ENCODE measurements at places on chromosomes 11 and 22. TPM values are rescaled to one million over a fixed set of nuclear protein-coding genes. Genes with fewer than 3 reads are reported as not detected.

Gene TSPAN32
- not detected for total RNA-seq

GRCh38 chr22:46390652-46391301, 55.3 kb downstream of the TRMU start:
- peak overlapping the region; percentile 72 for H3K27ac ChIP-seq
- no peaks in the 10 kb centered on the region for H3K36me3 ChIP-seq
- no peaks in the 10 kb centered on the region for H3K4me1 ChIP-seq
- no peak overlapping the region for H3K4me3 ChIP-seq
- no peaks in the 10 kb centered on the region for H3K27me3 ChIP-seq
- DNase-seq, result no peak

DNA sequence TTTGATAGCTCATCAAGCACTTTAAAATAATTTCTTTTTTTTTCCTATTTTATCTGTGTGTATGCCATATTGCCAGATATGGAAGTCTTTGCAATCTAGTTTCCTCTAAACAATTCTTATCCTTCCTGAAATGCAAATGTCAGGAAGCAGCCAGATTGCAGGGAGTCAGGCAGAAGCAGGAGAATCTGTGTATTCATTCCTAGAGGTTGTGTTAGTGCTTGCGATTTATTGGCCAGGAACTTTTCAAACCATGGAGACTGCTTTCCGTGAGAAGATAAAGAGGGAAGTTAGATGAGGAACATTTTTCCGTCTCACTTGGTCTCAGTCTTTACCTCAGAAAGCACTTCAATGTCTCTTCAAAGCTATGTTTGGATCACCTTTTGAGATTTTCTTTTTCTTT, 91.9 kb downstream of the GRAMD1B start:
- no peak overlapping the region for H3K27ac ChIP-seq
- H3K4me3 ChIP-seq, result no peak overlapping the region
- DNase-seq, result no peak

Gene PAK1
- total RNA-seq, result 19.9 TPM

GRCh38 chr11:69648679-69649575, 8.0 kb downstream of the CCND1 start:
- no peak overlapping the region for H3K4me3 ChIP-seq
- peaks cover 55% of the 10 kb centered on the region for H3K4me1 ChIP-seq
- peaks cover 28% of the 10 kb centered on the region for H3K36me3 ChIP-seq
- no peak for DNase-seq
- H3K27ac ChIP-seq, result no peak overlapping the region

- no peak overlapping the region for H3K4me3 ChIP-seq
- peaks cover 7% of the 10 kb centered on the region for H3K36me3 ChIP-seq
- H3K27me3 ChIP-seq, result no peaks in the 10 kb centered on the region
- no peaks in the 10 kb centered on the region for H3K4me1 ChIP-seq
Observed at GRCh38 chr11:74162681-74163467, 7.9 kb downstream of the C2CD3 start.
